Stimulated activated CD8-positive, alpha-beta memory T cell treated with anti-CD3 and anti-CD28 coated beads, Interleukin-12 subunit alpha, Interleukin-12 subunit beta, amount 100 ng/mL, for 1 hour (primary cell): ENCODE measurements at places on chromosomes 12 and 14.

GRCh38 chr12:27869567-27869966 is 89.5 kb upstream of the MANSC4 start:
- DNase-seq, result no peak

DNA sequence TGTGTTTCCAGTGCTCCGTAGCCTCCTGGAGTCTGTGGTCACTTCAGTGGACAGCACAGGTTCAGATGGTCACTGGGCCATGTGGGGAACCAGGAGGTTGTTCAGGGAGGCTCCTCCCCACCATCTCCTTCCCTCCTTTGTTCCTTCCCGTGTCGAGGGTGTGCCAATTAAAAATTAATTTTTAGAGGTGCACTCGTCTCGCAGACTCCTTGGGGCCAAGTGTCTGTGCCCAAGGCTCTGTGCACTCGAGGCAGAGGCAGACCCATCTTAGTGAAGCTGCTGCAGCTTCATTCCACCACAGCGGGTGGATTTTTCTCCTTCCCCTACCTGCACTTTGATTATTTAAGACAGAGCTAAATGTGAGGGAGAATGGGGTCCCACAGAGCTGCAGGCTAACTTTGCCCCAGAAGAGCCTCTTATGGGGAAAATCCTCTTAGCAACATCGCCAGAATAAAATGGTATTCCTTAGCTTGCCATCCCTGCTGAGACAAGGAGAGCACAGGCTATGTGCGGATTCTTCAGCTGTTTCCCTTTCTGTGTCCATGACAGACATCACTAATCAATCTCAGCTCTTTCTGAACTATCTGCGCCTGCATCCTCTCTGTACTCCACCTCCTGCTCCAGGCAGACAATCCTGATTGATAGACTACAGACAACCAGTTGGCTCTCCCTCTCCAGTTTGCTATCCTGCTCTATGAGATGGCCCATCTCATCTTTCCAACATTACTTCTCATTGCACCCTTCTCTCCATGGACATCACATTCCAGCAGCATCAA is 159.5 kb downstream of the VRK1 start:
- no peak for DNase-seq

- DNase-seq, result no peak
Observed at GRCh38 chr14:104285508-104285840, 147.1 kb downstream of the KIF26A start.

GRCh38 chr14:61089126-61089750 is 108.2 kb downstream of the SLC38A6 start:
- no peak for DNase-seq

DNA sequence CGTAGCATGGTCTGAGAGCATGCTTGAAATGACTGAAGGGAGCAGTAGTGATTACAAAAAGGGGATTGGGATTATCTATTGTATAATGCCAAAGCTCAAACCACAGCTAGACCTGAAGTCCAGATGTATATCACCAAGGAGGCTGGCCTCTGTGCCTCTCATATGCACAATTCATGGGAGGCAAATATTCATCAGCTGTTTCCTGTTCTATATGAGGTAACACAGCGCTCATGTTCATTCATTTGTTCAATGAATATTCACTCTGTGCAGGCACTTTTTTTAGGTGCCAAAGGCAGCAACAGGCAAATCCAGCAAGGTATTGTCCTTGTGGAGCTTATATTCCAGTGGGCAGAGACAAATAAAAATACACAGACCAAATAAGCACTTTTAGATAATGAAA is 39.0 kb downstream of the CRACR2A start:
- DNase-seq, result no peak

DNA sequence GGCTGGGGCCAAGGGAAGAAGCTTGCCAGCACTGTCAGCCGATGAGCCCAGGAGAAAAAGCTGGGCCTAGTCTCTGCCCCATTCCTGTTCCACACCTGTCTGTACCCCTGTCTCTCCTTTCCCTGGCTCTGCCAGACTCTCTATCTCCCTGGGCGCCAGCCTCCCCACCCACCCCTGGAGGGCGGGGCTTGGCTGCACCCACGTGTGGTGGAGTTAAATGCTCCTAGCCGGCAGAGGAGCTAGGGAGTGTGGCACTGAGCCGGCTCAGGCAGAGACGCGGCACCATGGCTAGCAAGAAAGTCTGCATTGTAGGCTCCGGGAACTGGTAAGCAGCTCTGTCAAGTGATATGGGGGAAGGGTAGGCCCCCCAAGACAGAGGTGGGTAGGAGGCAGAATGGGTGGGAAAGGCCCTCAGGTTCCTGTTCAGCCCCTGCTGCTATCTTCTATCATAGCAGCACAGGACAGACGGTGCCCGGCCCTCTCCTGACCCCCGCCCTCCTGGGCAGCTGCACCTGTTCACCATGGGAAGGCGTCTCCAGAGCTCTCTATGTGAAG is at the start of gene GPD1:
TSS of gene GPD1 (plus strand) at position 242 of the 555 bp plus-strand sequence. CDS start at position 285, 43 bp downstream.
- no peak for DNase-seq

GRCh38 chr12:107631715-107632114 is 53.9 kb upstream of the PWP1 start:
- no peak for DNase-seq

DNA sequence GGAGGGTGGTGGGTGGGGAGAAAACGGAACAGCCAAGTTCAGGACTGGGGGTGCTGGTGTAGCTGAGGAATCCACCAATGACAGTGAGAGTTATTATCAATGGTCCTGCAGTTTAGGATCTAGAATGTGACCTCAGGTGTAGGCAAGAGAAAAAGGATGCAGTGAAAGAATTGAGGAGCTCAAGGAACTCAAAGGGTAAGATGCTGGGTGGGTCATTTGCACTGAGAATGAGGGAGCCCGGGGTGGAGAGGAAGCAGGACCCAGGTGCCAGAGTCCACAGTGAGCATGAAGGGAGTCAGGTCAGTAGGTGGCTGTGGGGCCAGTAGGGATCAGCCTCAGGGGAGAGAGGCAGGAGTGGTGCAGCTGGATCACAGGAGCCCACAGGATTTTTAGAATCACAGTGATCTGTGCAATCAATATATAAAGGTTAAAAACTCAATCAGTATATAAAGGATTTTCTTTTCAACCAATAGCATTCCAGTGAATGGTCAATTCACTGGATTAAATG is 3.2 kb upstream of the KRT7 start:
- DNase-seq, result no peak

DNA sequence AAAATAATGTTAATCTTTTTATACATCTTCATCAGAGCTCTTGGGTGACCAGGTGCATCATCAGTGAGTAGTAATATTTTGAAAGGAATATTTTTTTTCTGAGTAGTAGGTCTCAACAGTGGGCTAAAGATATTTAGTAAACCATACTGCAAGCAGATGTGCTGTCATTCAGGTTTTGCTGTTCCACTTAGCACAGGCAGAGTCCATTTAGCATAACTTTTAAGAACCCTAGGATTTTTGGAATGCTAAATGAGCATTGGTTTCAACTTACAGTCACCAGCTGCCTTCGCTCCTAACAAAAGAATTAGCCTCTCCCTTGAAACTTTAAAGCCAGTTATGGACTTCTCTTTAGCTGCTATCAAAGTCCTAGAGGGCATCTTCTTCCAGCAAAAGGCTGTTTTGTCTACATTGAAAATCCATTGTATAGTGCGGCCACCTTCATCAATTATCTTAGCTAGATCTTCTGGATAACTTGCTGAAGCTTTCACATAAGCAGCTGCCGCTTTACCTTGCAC is 24.6 kb downstream of the RIMKLB start:
- DNase-seq, result no peak

DNA sequence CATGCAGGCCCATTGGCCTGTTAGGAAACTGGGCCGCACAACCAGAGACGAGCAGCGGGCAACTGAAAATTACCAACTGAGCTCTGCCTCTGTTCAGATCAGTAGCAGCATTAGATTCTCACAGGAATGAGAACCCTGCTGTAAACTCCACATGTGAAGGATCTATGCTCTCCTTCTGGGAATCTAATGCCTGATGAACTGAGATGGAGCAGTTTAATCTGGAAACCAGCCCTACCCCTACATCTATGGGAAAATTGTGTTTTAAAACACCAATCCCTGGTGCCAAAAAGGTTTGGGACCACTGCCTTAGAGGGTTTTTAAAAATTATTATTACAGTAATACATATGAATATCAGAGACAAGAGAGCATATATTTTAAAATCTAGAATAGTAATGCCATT is 1144.5 kb downstream of the FSCB start:
- DNase-seq, result no peak

DNA sequence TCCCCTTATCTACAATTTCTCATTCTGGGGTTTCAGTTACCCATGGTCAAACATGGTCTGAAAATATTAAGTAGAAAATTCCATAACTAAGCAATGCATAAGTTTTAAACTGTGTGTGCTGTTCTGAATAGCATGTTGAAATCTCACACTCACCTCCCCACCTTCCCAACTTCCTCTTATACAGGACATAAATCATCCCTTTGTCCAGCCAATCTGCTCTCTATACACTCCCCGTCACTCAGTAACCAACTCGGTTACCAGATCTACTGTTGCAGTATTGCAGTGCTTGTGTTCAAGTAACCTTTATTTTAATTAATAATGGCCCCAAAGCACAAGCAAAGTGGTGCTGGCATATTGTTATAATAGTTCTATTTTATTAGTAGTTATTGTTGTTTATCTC is 420.5 kb downstream of the GXYLT1 start:
- no peak for DNase-seq

GRCh38 chr14:79704041-79704807 is 507.1 kb downstream of the DIO2 start:
- DNase-seq, result no peak

DNA sequence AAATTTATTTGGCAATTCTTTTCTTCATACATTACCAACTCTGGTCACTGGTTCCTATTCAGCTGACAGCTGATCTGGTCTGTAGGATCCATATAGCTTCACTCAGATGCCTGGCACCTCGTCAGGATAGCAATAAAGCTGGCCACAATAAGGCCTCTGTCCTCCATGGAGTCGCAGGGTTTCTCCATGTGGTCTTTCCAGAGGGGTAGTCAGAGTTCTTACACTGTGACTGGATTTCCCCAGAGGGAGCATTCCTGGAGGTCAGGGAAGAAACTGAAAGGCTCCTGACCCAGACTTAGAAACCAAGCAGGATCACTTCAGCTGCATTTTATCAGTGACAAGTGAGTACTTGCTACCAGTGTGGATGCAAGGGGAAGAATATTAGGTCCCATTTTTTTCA is 34.9 kb upstream of the SIX1 start:
- no peak for DNase-seq

DNA sequence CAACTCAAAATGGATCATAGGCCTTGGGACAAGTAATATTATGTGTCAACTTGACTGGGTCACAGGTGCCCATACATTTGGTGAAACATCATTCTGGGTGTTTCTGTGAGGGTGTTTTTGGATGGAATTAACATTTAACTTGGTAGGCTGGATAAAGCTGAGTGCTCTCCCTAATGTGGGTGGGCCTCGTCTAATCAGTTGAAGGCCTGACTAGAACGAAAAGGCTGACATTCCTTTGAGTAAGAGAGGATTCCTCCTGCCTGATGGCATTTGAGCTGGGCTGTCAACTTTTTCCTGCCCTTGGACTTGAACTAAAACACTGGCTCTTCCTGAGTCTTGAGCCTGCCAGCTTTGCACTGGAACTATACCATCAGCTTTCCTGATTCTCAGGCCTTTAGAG is 93.4 kb upstream of the ESRRB start:
- DNase-seq, result no peak

DNA sequence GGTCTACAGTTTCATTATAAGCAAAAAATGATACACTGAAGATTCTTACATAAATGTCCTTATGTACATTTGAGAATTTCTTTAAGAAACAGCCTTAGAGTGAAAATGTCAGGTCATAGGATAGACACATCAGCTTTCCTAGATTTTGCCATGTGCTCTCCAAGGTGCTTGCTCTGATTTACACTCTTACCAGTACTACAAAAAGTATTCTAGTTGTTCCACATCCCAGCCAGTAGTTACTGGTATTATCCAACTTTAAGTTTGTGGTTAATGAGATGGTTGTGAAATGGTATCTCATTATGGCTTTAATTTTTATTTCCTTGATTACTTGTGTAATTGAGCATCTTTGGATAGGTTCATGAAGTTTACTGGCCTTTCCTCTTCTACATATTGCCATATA is 5.0 kb upstream of the LRRK2 start:
- DNase-seq, result no peak

GRCh38 chr14:38960946-38961531 is 142.0 kb downstream of the SEC23A start:
- DNase-seq, result no peak

DNA sequence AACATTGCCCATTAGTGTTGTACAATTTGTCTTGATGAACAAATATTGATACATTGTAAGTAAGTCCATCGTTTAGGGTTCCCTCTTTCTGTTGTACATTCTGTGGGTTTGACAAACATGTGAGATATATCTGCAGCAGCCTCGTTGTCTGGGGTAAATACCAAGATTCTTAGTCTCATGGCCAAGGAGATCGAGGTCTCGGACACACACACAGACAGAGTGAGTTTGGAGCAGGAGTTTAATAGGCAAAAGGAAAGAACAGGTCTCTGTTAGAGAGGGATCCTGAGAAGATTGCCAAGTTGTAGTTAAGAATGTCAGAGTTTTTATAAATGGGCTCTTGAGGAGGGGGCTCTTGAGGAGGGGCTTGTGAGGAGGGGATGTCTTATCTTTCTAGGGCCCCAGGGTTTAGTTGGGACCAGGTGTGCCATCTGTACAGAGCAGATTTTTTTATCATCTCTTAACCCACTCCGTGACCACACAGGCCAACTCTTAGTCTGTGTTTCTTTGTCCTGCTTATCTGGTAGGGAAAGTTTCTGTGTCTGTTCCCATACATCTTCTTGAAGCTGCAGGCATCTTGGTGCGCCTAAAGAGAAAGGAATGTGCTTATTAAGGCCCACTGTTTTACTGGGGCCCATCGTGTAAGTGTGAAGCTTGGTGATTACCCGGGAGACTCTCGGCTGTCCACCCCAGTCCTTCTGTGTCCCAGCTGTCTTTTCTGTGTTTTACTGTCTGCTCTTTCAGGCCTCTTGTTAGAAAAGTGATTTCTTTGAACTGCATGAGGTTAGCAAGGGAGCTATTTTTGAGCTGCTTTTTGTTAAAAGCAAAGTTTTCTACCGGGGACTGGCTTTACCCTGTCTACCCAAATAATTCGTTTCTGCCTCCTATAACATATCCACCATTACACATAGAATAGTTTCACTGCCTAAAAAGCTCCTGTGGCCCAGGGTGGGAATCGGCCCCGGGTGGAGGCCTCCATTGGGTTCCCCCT is 22.4 kb upstream of the CLEC2D start:
- DNase-seq, result no peak

- DNase-seq, result peak; percentile 1
Observed at GRCh38 chr14:51652168-51653078, 713 bp downstream of the FRMD6 start.

- DNase-seq, result no peak
Observed at GRCh38 chr12:5768581-5769196, 176.4 kb downstream of the ANO2 start.

- no peak for DNase-seq
Observed at GRCh38 chr14:23727566-23728335, 91.6 kb downstream of the DHRS2 start.

DNA sequence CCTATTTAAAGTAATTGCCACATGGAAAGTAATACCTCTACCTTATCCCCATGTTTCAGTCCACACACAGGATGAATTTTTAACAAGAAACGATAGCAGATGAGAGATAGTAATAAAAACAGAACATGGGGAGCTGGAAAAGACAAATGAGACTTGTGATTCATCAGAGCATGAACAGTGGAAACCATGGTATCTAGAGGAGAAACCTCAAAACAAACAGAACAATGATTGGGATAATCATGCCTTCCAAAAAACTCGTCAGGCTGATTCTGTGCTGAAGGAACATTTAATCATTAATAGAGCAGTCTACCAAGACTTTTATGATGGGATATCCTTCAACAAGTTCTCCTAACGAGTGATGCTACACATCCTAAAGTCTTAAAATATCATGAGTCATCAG is 1390.7 kb downstream of the FSCB start:
- DNase-seq, result no peak

- DNase-seq, result no peak
Observed at GRCh38 chr12:71266606-71267005, 108.8 kb upstream of the TSPAN8 start.
